ENCODE measurements at places on chromosomes 6 and 20. TPM values are rescaled to one million over a fixed set of nuclear protein-coding genes. Genes with fewer than 3 reads are reported as not detected.

GRCh38 chr6:105191351-105191750, 11.5 kb upstream of the POPDC3 start:
- no peak overlapping the region for H3K4me3 ChIP-seq
- H3K36me3 ChIP-seq = no peaks in the 10 kb centered on the region
- H3K27me3 ChIP-seq = no peaks in the 10 kb centered on the region
- no peak for DNase-seq

GRCh38 chr6:142821860-142822259, 123.1 kb downstream of the HIVEP2 start:
- no peaks in the 10 kb centered on the region for H3K27me3 ChIP-seq
- no peak overlapping the region for H3K4me3 ChIP-seq
- no peak overlapping the region for H3K27ac ChIP-seq
- no peaks in the 10 kb centered on the region for H3K4me1 ChIP-seq
- DNase-seq = no peak

DNA sequence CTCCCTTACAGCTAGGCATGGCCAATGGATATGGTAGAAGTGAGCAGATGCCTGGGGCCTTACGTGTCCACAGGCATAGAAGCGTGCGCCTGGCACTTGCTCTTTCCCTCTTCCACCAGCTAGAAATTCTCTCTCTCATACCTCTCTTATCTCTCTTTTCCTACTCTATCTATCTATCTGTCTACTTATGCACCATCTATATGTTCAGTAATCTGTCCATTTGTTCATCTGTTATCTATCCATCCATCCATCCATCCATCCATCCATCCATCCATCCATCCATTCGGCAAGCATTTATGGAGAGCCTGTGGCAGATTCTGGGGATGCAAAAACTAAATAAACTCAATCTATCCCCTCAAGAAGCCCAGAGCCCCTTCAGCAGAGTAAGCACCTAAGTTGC, 70.2 kb downstream of the KCNB1 start:
- no peak overlapping the region for H3K4me3 ChIP-seq
- H3K36me3 ChIP-seq = no peaks in the 10 kb centered on the region
- DNase-seq = no peak

GRCh38 chr6:122202576-122203137, 196.8 kb upstream of the HSF2 start:
- DNase-seq = no peak
- H3K4me1 ChIP-seq = no peaks in the 10 kb centered on the region
- H3K27ac ChIP-seq = no peak overlapping the region
- no peaks in the 10 kb centered on the region for H3K36me3 ChIP-seq
- no peak overlapping the region for H3K4me3 ChIP-seq

ADGB gene
- total RNA-seq = not detected

FHL5 gene
- 10.7 TPM for total RNA-seq

- H3K27me3 ChIP-seq = no peaks in the 10 kb centered on the region
- peaks cover 2% of the 10 kb centered on the region for H3K4me1 ChIP-seq
- DNase-seq = no peak
- no peak overlapping the region for H3K4me3 ChIP-seq
- no peak overlapping the region for H3K27ac ChIP-seq
These were observed 109.6 kb upstream of the TRAF3IP2 start for GRCh38 chr6:111715321-111715720.

BPIFA3 gene
- not detected for total RNA-seq

SF3B5 gene
- 114 TPM for total RNA-seq

DNA sequence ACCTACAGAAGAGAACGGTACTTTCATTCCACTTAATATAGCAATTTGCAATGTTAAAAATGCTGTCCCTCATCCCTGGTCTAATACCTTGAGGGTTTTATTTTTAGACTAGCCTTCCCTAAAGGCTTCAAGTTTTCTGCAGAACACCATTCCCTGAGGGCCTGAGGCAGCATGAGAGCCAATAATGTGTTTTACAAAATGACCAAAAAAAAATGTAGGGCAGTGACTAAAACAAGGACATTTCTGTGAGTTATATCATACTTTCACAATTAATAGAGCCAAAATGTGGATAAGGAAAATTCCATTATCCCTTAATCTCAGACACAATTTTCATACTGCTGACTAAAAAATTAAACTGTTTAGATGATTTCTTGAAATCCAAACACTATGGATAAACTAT, 22.7 kb downstream of the GPR63 start:
- DNase-seq = no peak
- H3K27me3 ChIP-seq = no peaks in the 10 kb centered on the region
- no peaks in the 10 kb centered on the region for H3K4me1 ChIP-seq
- no peak overlapping the region for H3K27ac ChIP-seq
- no peaks in the 10 kb centered on the region for H3K36me3 ChIP-seq
- no peak overlapping the region for H3K4me3 ChIP-seq

MATN4 gene
- total RNA-seq = not detected

BNIP5 gene
- 35.4 TPM for total RNA-seq

MEP1A gene
- total RNA-seq = 748 TPM

DNA sequence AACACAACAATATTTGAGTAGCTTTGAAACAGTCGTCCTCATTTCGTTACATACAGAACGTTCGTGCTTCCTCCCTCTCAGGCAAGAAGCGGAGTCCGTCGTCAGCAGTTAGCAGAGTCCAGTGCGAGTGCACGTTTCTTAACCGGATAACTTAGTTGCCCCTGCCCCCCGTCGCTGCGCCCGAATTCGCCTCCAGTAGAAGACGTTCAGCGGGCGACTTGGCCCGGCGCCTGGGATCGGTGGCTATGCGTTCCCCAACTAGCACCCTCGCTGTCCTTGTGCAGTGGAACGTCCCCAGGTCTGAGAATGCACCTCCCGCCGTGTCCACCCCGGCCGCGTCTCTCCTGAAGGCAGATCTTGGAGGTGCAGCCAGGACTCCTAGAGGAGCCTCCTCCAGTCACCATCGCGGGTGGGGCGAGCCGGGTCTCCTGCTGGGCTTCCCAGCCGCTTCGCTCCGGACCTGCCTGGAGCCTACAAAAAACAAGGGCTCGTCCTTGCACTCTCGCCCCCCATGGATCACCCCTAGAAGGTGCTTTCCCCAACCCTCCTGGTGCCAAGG, 910 bp upstream of the PCSK2 start:
- no peak overlapping the region for H3K27ac ChIP-seq
- no peak for DNase-seq
- H3K4me1 ChIP-seq = no peaks in the 10 kb centered on the region
- no peaks in the 10 kb centered on the region for H3K27me3 ChIP-seq
- H3K4me3 ChIP-seq = no peak overlapping the region

BPIFB2 gene
- total RNA-seq = not detected

UNC93A gene
- total RNA-seq = 17.2 TPM

GRCh38 chr20:34956751-34957472, 1.2 kb downstream of the MYH7B start:
- no peaks in the 10 kb centered on the region for H3K27me3 ChIP-seq
- H3K27ac ChIP-seq = no peak overlapping the region
- H3K4me1 ChIP-seq = peaks cover 3% of the 10 kb centered on the region
- no peak overlapping the region for H3K4me3 ChIP-seq

DNA sequence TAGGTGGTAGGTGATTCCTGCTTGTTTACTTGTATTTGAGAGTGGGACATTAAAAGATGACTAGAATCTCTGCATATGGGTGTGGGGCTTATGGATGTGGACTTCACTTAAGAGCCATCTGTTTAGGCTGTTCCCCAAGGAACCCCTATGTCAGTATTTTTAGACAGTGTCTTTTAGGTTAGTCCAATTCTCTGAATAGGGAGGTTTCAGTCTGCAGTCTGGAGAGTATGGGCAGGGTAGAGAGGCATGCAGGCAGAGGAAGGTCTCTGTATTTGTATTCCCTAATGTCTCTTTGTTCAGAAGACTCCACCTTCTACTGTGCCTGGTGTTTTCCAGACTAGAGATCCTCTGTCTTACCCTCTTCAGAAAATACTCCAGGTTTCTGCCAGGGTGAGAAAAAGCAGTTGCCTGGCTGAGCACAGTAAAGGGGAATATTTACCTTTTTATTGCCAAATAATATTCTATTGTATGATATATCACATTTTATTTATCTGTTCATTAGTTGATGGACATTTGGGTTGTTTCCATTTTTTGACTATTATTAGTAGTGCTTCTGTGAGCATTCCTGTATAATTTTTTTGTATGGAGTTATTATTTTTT, 19.1 kb downstream of the SLX4IP start:
- no peak for DNase-seq
- H3K36me3 ChIP-seq = no peaks in the 10 kb centered on the region
- no peaks in the 10 kb centered on the region for H3K27me3 ChIP-seq

CTNNBL1 gene
- 28.1 TPM for total RNA-seq

DNA sequence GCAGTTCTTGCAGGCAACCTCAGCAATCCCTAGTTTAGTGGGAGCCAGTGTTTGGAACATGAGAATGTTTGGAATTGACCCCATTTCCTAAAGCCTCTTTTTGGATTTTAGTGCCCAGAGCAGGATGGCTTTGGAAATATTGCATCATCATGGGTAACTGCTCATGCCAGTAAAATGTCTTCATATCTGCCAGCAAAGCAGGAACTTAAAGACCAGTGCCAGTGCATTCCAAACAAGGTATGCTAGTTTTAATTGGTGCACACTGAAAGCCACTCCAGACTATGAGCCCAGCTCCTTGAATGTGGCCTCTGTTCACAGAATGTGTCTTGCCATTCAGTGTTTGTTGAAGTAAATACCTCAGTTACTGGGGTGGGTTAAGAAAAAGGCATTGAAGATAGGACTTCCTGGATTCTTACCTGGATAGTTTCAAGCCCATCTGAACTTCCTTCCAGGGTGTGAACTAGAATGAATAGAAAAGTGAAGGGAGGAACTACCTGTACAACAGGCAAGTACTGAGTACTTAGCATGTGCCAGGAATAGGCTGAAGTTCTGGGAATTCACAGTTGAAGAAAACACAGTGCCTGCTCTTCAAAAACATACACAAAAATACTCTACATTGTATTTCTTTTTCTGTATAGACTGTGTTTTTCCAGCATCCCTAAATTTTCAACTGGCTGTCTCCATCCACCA, 70.5 kb downstream of the COL19A1 start:
- DNase-seq = no peak
- H3K4me3 ChIP-seq = no peak overlapping the region
- H3K27ac ChIP-seq = no peak overlapping the region
- no peaks in the 10 kb centered on the region for H3K36me3 ChIP-seq

DNA sequence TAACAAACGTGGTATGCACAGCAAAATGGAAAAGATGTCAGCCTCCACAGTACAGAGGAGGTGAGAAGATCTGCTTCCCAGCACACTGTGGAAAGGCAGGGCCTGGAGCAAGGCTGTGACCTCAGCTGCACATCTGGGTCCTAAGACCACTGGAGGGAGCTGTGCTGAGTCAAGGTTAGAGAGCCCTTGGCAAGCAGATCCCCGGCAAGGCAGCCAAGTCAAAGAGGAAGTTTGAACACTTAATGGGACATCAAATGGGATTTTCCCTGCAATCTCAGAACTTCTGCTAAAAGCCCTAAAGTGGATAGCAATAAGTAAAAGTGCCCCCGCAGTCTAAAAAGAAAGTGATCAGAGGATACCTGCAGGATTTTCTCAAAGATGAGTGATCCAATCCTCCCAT, 39.5 kb downstream of the UNC5CL start:
- no peaks in the 10 kb centered on the region for H3K27me3 ChIP-seq
- peak; percentile 29 for DNase-seq
- no peak overlapping the region for H3K27ac ChIP-seq
- no peak overlapping the region for H3K4me3 ChIP-seq
- no peaks in the 10 kb centered on the region for H3K4me1 ChIP-seq
- no peaks in the 10 kb centered on the region for H3K36me3 ChIP-seq

ZNF831 gene
- 11.6 TPM for total RNA-seq

- H3K4me1 ChIP-seq = peaks cover 16% of the 10 kb centered on the region
- DNase-seq = peak; percentile 72
- H3K27me3 ChIP-seq = no peaks in the 10 kb centered on the region
- no peak overlapping the region for H3K4me3 ChIP-seq
These were observed 122.3 kb downstream of the CEBPB start for GRCh38 chr20:50312682-50313521.

- H3K36me3 ChIP-seq = no peaks in the 10 kb centered on the region
- H3K27ac ChIP-seq = no peak overlapping the region
- no peak overlapping the region for H3K4me3 ChIP-seq
These were observed 95.0 kb downstream of the DLGAP4 start for GRCh38 chr20:36400909-36401735.

- no peaks in the 10 kb centered on the region for H3K27me3 ChIP-seq
- H3K27ac ChIP-seq = no peak overlapping the region
- peaks cover 8% of the 10 kb centered on the region for H3K4me1 ChIP-seq
These were observed 4.4 kb downstream of the SULF2 start for GRCh38 chr20:47780720-47781389.
